ENCODE measurements at places on chromosomes 1 and 21.
A peak's percentile ranks its signal among the peaks of the same experiment; 100 is the strongest.

- DNase-seq: no peak
Measured at GRCh38 chr1:60279798-60280197, 206.2 kb upstream of the C1orf87 start.

DNA sequence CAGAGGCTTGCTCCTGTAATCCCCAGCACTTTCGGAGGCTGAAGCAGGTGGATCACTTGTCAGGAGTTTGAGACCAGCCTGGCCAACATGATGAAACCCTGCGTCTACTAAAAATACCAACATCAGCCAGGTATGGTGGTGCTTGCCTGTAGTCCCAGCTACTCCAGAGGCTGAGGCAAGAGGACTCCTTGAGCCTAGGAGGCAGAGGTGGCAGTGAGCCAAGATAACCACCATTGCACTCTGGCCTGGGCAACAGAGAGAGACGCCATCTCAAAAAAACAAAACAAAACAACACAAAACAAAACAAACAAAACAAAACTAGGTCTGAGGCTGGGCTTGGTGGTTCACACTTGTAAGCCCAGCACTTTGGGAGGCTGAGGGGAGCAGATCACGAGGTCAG is 38.7 kb upstream of the RAP1GAP start:
- no peak for DNase-seq

- DNase-seq: no peak
Measured at GRCh38 chr1:2443277-2444137, 31.1 kb upstream of the PEX10 start.

- no peak for DNase-seq
Measured at GRCh38 chr1:17121881-17122280, 2.6 kb upstream of the PADI2 start.

DNA sequence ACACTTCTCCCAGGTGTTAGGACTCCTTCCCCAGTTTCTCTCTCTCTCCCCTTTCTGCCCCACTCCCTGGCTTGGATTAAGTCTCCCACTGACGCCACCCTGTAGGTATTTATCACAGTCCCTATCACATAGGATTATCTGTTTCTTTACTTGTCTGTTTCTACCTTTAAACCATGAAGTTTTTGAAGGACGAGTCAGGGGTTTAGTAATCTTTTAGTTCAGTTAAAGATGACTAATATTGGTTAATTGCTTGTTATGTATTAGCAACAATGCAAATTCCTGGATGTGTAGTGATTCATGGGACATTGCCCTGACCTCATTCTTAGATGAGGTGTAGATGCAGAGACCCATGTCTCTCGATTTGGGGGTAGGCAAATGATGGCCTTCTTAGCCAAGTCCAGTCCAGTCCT is 6.4 kb downstream of the LAMC1 start:
- DNase-seq: no peak

DNA sequence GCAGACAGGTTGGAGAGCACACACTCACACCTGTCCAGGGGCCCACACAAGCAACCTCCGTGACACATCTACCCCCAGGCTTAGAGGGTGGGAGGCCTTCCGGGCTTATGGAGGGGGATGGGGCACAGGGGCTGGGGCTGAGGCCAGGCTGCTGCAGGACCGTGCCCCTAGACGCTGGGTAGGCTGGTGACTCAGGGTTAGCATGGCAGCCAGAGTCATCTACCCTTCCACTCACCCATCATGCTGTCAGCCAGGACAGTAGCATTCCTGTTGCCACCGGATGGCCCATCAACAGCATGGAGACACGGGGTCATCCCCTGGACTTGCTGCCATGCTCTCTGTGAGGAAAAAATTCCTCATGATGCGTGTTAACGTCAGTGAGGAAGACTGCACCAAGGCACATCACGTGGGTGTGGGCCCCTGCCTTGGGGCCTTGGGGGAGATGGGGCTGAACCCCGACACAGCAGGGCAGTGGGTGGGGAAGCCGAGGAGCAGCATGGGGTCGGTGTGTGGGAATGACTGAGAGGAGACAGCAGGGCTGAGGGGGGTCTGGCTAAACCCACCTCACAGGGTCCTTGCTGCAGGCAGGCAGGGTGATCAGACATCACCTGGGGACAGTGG is 52.8 kb downstream of the WNT9A start:
- DNase-seq: no peak

DNA sequence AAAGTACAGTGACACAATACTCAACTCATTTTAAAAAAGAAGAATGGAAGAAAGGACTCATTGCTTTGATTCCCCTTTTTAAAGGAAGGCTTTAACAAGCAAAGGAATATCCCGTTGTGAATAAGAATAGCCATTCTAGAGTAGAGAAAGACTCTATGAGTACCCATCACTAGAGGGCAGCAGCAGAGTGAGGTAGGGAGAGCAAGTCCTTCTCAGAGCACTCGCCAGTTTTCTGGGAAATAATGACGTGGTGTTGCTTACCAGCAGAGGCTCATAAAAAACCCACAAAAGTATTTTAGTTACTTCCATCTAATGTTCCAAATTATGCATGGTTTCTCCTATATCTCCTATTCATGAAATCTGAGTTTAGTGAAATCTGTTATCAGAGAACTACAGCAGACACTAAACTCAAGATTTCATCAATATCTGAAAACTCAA is 74.6 kb downstream of the USP24 start:
- DNase-seq: peak; percentile 75

- no peak for DNase-seq
Measured at GRCh38 chr1:215835951-215836350, 268.8 kb downstream of the KCTD3 start.

DNA sequence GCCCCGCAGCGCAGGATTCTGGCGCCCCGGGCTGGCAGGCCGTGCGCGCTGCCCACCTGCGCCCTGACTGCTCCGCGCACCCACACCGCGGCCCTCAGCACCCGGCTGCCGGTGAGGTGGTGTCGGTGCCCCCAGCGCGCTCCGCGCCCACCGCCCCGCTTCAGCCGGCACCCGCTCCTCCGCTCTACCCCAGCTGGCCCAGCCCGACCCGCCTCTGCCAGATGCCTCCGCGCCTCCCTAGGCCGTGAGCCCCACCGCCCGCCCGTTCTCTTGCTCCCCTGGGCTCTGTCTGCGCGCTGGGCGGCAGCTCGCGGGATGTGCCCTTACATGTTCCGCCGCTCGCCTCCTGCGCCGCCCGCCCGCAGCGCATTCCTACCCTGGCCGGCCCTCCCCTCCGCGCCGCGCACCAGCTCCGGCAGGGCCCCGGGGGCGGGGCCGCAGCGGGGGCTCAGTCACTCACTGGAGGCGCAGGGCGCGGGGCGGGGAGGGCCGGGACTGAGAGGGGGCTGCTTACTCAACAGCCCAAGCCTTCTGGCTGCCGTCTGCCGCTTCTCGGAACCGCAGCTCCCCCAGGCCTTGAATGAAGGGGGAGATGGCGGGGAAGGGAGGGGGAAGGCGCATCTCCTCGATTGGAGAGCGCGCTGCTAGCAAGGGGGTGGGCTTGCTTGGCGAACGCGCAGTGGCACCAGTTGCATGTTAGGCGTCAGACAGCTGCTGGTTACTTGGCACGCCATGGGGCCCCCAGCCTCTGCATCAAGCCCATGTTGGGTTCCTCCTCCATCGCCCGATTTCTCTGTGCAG is at the start of gene PHLDA3:
Gene PHLDA3, minus strand, starts transcription at position 345 of the 801 bp plus-strand sequence. CDS start 402 bp downstream, outside the sequence.
- peak; percentile 91 for DNase-seq

DNA sequence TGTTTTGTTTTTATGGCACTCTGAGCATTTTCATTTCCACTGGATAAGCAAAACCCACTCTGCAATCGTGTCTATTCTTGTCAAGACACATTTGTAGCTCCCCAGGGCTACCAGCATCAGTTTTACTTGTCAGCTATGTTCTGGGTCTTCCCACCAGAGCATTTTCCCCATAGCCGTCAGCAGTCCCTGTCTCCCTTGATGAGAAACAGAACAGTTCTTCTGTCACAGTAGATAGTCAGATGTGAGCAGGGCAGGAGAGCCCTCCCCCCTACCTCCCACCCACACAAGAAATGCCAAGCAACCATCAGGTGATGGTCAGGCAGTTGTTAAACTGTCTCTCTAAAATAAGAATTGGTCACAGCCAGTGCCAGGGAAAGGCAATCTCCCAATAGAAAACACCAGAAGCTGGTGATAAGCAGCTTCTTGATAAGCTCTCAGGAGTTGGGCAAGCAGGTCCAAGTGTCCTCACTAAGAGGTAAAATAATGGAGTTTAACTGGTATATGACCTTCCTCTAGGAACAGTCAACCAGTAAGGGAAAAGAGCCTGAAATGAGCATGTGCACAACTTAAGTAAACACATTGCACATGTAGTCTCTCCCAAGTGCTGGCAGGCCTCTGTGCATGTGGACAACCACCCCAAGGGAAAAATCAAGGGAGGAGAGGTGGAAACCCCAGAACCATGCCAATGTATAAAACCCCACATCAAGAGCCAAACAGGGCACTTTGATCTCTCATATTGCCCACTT is 208.2 kb downstream of the S1PR1 start:
- no peak for DNase-seq

GRCh38 chr1:20867847-20868246 is 80.7 kb upstream of the HP1BP3 start:
- no peak for DNase-seq

DNA sequence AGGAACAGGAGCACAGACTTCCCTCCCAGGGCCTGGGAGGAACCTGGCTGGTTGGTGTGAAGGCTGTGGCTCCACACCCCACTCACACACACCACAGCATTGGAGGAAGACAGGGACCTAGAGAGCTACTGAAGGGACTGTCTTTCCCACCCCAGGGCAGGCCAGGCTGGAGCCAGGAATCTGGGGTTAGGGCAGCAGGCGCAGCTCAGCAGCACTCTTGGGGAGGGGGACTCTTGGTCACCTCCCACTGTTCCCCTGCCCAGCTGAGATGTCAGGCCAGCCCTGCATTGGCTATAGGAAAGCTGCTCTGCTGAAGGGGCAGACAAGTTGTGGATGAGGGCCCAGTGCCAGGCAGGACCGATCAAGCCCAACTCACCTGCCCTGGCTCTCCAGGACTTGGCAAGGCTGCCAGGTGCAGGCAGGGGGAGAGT is 1.6 kb upstream of the PLEKHA6 start:
- no peak for DNase-seq

DNA sequence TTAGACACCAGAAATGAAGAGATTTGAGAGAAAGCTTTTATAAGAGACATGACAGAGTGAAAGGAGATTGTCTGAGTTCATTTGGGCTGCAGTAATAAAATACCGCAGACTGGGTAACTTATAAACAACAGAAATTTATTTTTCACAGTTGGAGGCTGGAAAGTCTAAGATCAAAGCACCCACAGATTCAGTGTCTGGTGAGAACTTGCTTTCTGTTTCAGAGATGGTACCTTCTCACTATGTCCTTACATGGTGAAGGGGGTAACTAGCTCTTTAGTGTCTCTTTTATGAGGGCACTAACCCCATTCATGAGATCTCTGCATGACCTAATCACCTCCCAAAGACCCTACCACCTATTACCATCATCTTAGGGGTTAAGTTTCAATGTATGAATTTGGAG is 30.9 kb upstream of the FCRL4 start:
- DNase-seq: no peak

DNA sequence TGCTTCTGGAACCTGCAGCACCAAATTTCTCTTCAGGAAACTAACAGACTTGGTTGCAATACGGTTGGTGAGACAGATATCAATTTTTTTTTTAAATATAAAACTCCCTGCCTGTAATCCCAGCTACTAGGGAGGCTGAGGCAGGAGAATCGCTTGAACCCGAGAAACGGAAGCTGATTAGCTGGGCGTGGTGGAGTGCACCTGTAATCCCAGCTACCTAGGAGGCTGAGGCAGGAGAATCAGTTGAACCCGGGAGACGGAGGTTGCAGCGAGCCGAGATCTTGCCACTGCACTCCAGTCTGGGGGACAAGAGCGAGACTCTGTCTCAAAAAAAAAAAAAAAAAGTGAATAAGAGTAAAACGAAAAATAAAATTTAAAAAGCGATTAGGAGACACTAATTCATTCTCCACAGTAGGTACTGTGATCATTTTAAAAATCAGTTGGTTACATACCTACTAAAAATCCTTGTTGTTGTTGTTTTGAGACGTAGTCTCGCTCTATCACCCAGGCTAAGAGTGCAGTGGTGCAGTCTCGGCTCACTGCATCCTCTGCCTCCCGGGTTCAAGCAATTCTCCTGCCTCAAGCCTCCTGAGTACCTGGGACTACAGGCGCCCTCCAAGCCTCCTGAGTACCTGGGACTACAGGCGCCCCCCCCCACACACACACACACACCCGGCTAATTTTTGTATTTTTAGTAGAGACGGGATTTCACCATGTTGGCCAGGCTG is 796 bp upstream of the RBM8A start:
- no peak for DNase-seq

DNA sequence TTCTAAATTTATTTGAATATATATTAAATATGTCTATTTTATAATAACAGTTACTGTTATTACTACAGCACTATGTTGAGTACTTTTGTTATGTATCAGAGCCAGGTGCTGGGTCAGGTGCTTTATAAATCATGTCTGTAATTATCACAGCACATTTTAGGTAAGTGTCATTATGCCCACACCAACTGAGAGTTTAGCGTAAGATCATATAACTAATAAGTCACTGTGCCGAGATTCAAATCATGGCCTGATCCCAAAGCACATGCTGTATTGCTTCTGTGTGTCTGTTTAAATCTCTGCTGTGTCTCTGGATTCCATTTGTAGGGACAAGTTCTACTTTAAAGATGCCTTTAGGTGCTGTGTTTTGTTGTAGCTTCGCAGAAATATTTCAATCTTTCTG is 1.9 kb downstream of the GPSM2 start:
- no peak for DNase-seq

DNA sequence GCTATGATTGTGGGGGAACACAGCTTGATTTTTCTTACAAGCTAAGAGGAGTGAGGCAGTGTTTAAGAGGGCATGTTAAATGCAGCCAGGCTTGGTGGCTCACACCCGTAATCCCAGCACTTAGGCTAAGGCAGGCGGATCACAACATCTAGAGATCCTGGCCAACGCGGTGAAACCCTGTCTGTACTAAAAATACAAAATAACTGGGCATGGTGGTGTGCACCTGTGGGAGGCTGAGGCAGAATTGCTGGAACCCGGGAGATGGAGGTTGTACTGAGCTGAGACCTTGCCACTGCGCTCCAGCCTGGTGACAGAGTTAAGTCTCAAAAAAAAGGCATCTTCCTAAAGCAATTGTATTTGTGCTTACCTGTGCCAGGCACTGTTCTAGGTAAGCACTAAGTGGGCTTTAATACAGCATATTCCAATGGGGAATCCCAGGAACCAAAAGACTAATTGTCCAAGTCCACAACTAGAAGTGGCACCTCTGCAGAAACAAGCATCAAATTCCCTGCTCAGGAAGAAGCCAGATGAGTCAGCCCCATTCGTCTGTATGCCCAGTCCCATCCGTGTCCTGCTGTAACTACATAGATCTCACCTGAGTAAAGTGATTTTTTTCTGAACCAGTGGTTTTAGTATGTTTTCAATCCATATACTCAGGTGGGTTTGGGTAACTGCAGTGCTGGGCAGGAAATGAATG is 4.6 kb downstream of the RCC1 start:
- DNase-seq: no peak
